ENCODE measurements at places on chromosomes 1 and 21. TPM values are rescaled to one million over a fixed set of nuclear protein-coding genes. Genes with fewer than 3 reads are reported as not detected.

BTG2 gene
- 82.3 TPM for total RNA-seq

FAM110D gene
- total RNA-seq, result not detected

ACOT11 gene
- 2.0 TPM for total RNA-seq

ENSA gene
- total RNA-seq, result 193 TPM

CFAP45 gene
- 0.37 TPM for total RNA-seq

TEKT2 gene
- not detected for total RNA-seq

VWA5B1 gene
- total RNA-seq, result not detected

OLIG2 gene
- not detected for total RNA-seq

OR2T33 gene
- not detected for total RNA-seq

MAP3K21 gene
- total RNA-seq, result 0.87 TPM

PRDX1 gene
- total RNA-seq, result 331 TPM

HENMT1 gene
- total RNA-seq, result 22.7 TPM

SAMD13 gene
- total RNA-seq, result 0.15 TPM

Data from activated CD4-positive, alpha-beta T cell treated with anti-CD3 and anti-CD28 coated beads, Interleukin-2, amount 10 ng/mL, durations not matched to agents 7 days and 5 days (primary cell).